ENCODE measurements at places on chromosomes 4 and X.

DNA sequence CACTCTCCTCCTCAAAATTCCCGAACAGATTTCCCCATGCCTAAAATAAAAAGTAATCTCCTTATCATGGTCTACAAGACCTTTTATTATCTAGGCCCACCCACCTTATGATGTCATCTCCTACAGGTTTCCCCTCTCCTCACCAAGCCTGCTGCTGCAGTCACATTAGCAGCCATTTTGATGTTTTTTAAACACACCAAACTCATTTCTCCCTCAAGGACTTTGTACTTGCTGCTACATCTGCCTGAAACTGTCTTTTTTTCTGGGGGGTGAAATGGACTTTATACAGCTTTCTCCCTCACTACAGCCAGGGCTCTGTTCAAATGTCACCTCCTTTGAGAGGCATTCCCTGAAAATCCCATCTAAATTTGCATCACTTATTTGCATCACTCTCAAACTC lies 90.2 kb upstream of the TAB3 start:
- DNase-seq = no peak

DNA sequence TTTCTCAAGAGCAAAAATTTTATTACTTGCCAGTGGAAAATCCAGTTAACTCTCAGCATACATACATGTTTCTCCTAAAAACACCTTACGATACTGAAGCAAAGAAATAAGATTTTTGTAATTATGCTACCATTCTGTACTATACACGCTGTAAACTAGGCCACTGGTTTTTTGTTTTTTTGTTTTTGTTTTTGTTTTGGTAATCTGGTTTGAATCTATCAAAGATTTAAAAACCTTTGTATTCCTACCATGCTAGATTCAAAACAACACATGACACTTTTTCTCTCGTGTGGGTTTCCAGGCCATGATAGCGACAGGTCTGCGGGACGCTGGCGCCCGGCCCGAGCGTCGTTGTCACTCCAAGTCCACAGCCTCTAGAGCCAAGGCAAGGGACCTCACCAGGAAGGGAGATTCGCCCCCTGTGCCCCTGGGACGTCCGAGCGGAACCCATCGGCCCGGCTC lies 723 bp downstream of the TMEM192 start:
- DNase-seq = no peak

DNA sequence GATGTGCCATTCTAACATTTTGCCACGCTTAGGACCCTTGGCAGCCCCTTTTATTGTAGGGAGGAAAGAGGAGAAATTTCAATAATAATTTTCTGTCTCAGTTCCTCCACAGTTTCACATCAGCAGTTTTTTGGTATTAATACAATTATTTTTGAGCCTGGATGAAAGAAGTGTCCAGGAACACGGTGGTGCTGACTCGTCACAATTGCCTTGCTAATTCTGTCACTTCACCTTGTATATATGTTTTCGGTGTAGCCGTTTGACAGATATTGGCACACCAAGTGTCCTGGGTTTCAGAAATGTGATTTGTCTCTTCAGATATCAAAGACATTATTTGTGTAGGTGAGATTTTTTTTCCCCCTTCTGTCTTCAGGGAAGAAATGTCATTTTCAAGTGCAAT lies 142.2 kb downstream of the ARHGAP10 start:
- no peak for DNase-seq

DNA sequence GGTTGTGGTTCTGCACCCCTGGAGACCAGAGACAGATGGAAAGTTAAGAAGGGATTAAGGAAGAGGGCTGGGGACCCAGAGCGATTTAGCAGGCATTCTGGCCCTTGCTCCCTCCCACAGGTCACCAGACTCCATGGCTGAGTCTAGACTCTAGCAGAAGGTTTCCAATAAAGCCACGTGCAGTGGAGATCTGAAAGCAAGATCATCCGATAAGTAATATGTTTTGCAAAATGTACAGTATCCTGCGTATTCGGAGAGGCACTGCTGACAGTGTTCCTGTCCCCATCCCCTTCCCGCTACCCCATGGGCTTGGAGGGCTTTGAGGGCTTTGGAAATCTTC lies 531 bp upstream of the GPRIN3 start:
- DNase-seq = no peak
